Head of caudate nucleus (tissue), 42 donors: ENCODE measurements at places on chromosomes 16 and 17.

DNA sequence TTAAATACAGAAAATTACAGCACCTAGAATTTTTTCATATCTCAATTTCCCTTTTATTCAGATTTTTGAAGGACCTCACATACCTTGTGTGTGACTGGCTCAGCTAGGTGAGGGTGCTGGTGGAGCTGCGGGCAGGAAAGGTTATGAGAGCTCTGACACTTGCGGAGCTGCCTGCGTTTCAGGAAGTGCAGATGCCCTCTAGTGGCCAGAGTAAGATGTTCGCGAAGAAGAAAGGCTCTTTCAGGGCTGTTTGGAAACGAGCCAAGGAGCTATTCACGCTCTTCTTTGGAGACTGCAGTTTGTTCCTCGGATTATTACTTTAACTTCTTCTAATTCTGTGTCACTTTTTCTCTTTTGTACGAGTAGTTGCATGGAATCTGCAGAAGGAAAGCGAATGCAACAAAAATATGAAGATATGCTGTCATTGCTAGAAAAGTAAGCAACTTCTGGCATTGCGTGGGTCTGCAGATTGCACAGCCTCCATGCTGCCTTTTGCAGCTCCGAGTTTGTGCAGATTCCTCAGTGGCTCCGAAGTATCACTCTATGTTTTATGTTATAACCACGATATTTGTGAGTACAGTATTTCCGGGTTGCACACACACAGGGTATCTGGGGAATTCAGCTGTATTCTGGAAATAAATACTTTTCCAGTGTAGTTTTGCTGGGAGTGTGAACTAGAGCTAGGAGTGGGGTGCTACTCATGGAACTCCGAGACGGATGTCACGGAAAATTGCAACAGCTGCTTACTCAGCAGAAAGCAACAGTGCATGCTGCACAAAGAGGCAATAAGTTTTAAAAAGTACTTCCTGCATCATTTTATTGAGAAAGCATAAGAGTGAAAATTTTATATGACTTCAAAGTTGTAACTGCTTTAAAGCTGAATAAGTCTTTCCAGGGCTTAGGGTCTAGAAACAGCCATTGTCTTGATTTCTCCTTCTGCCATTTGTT, 46.3 kb downstream of the DNAH9 start:
- peak; percentile 87 for DNase-seq

DNA sequence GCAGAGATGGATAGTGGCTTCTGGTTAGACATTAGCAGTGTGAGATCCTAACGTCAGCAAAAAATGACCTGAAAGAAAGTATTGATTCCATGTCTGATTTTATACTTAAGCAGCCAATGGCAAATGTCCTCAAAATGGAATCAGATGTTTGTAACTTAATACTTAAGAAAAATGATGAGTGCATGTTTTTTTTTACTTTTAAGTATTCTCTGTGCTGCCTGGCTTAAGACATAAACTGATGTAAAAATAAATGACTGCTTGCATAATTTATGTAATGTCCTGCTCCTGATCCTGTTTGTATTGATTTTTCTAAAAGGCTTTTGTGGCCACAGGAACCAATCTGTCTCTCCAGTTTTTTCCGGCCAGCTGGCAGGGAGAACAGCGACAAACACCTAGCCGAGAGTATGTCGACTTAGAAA, 7.4 kb downstream of the CBFB start:
- DNase-seq = no peak

DNA sequence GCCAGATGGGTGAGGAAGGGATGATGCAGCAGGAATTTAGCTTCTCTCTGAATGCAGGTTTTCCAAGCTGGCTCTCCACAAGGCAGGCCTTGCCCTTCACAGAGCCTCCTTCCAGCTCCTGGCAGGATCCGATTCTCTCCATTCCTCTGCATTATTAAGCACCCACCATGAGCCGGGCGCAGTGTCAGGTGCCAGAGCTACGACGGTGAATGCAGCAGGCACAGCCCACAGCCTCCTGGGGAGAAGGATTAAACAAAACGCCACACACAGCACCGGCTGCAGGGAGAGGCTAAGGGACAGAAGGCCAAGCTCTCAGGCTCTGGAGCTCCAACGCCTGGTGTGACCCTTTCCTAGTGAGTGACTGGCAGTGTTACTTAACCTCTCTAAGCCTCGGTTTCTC, 7.1 kb upstream of the MT2A start:
- no peak for DNase-seq

DNA sequence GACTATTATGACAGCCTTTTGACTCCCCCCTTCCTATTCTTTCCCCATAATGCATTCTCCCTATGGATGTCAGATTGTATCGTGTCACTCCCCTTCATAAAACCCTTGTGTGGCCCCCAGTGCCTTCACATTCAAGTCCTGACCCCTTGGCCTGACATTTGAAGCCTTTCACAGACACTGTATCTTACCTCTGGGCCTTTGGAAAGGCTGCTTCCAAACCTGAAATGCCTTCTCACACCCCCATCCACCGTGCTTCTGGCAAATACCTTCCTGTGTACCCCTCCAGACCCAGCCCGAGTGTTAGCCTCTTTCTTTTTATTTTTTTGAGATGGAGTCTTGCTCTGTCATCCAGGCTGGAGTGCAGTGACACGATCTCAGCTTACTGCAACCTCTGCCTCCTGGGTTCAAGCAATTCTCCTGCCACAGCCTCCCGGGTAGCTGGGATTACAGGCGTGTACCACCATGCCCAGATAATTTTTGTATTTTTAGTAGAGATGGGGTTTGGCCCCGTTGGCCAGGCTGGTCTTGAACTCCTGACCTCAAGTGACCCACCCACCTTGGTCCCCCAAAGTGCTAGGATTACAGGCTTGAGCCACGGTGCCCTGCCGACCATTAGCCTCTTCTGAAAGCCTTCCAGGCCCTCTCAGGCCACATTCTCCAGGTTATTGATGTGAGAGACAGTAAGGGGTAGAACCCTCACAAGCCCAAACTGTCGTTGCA, 2.1 kb downstream of the ARMC5 start:
- no peak for DNase-seq

DNA sequence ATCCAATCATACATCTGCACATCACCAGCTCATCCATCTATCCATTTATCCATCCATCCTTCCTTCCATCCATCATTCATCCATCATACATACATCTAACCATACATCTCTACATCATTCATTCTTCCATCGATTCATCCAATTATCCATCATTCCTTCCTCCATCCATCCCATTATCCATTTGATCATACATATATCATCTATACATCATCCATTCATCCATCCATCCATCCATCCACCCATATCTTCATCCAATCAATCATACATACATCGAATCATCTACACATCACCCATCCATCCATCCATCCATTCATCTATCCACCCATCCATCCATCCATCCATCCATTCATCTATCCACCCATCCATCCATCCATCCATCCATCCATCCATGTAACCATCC, 29.3 kb upstream of the STH start:
- DNase-seq = no peak

- DNase-seq = no peak
Observed at GRCh38 chr17:74491626-74492025, 25.2 kb downstream of the CD300A start.

DNA sequence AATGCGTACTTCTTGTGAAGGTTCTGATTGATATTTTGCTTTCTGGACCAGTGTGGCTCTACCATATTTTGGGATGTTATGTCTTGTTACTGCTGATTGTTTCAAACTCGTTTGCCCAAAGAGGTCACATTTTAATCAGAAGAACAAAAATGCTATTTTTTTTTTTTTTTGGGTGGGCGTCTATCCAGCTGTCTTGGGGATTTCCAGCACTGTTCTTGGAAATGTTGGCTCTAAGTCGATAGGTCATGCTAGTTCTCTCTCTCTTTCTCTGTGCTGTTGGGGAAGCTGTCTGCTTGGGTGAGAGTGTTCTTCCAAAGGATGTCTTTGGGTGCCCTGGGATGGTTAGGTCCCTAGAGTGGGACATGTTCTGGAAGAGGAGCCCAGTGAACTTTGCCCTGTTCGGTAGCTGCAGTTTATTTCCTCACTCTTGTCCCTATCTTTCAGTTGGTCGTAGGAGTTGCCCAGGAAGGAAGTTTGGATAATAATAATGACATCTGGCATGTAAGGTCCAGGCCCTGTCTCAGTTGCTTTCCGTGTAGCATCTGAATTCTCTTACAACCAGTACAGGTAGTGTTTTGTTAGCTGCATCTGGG, 2.9 kb downstream of the IRF8 start:
- DNase-seq = no peak

- DNase-seq = no peak
Observed at GRCh38 chr17:49779739-49780231, 8.7 kb upstream of the KAT7 start.

DNA sequence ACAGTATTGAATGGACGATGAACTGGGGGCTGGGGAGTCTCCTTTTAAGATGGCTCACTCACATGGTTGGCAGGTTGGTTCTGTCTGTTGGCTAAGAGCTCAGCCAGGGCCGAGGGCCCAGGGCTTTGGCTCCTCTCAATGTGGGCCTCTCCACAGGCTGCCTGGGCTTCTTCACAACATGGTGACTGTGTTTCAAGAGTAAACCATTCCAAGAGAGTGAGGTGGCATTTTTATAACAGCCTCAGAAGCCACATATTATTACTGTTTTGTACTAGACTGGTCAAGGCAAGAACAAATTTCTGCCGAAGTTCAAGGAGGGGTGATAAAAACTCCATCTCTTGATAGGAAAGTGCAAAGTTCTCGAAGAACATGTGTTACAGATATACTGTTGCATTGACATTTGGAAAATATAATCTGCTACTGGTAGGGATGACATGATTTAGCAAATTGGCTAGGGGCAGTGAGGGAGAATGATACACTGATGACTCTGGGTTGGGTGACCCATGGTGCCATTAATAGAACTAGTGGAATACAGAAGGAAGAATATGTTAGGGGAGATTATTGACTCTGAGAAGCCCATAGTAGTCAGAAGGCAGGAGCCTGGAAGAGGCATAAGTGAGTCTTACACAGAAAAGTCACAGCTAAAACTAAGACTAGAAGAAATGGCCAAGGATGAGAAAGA, 13.7 kb downstream of the KRABD2 start:
- DNase-seq = no peak

DNA sequence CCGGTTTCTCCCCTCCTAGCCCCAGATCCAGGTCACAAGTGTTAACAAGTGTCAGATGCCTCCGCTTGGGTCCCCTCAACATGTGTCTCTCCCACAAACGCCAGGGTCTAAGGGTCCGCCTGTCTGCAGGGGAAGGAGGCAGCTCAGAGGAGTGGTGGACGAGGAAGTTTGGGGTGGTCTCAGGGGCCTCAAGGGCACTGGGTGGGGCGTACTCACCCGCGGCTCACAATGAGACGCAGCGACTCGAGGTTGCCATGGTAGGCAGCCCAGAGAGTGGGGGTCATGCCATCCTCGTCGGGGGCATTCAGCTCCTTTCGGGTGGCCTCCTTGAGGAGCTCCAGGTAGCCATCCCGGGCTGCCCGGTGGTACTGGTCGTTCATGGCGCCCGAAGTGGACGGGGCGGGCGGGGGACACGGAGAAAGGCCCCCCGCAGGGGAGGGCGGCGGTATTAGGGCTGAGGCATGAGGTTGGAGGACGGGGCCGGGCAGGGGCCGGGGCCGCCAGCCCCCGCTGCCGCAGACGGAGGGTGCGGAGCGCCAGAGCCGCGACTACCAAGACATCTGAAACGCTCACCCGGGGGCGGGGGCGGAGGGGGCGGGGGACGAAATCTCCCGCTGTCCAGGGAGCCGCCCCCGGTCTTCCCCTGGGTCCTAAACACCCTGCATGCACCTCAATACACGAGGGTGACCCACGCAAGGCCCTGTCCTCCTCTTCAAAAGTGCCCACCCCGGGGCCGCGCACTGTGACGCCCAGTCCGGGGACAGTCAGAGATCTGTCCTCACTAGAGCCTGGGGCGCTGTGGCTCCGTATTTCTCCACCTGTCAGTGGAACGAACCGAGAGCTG, at the start of gene USH1G:
USH1G (minus strand) TSS at position 562 of the 844 bp plus-strand sequence; CDS start at position 380, 182 bp downstream.
- no peak for DNase-seq

DNA sequence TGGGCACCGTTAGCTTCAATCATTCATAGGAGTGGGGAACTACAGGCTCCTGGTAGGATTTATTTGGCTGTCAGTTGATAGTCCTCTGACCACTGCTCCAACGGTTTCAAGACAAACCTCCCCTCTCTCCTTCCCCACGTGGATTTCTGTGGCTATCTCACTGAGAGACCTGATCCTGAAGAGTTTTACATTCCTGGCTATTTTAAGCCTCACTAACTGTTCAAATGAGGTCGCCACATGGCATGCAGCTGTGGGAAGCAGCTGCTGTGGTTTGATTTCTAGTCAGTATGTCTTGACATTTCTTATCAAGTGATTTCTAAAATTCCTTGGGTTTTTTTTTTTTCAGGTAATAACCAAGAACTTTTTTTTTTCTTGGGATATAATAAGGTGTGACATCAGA, 38.3 kb downstream of the CDK5R1 start:
- DNase-seq = no peak

DNA sequence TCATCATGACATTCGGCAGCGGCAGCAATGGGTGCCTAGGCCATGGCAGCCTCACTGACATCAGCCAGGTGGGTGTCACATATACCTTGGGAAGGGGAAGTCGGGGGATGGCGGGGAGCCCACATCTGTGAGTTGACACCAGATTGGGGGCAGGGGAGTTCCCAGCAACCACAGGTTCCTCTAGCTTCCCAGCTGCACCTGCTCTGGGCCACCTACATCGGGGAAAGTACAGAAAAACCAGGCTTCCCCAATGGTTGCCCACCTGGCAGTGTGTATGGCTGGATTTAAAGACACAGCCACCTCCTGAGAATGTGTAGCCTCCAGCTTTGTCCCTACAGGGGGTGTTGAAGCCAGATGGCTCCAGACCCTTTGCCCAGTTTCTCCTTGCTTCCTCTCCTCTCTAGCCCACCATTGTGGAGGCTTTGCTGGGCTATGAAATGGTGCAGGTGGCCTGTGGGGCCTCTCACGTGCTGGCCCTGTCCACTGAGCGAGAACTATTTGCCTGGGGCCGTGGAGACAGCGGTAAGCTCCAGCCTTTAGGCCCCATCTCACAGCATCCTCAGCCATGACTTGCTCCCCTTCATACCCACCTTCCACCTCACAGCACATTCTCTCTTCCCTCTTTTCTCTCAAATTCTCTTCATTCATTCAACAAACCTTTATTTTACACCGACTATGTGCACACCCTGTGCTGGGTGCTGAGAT, 5.0 kb upstream of the TRAF4 start:
- no peak for DNase-seq
